ENCODE measurements at places on chromosomes 11 and 22. TPM values are rescaled to one million over a fixed set of nuclear protein-coding genes. Genes with fewer than 3 reads are reported as not detected.

DNA sequence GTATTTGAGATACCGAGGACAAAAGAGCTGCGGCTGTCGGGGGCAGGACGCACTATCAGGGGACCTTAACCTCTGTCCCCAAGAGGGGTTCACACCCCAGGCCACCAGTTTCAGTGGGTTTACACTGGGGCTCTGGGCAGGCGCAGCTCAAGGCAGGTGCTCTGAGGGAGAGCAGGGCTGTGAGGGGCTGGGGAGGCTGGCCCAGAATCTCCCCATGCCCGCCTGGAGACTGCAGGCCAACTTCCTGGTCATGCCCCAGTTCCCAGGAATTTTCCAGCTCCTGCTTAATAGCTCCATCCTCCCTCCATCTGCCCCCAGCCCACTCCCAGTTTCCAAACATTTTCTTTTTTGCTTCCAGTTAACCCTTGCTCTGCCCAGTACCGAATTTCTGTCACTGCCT lies 7.6 kb upstream of the PGA3 start:
- H3K27me3 ChIP-seq = no peaks in the 10 kb centered on the region
- H3K4me3 ChIP-seq = no peak overlapping the region
- no peaks in the 10 kb centered on the region for H3K36me3 ChIP-seq
- no peak for DNase-seq
- peaks cover 4% of the 10 kb centered on the region for H3K4me1 ChIP-seq
- no peak overlapping the region for H3K27ac ChIP-seq

DNA sequence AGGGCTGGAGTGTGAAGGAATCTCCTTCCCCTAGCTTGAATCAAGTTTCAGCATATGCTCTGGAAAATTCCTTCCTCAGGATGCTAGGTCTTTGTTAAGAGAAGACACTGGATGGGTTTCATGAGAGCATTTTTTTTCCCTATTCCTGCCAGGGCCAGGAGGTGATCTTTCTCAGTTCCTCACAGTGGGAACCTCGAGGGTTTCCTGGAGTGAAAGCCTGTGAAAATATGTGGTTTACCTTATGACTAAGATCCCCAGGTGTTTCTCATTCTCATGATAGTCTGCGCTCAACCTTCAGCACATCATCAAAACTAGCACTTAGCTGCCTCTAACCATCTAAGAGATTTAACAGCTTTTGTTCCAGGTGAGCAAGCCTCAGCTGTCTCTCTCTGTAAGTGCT lies 985.3 kb upstream of the FAT3 start:
- DNase-seq = no peak
- H3K27me3 ChIP-seq = no peaks in the 10 kb centered on the region
- no peaks in the 10 kb centered on the region for H3K36me3 ChIP-seq

DNA sequence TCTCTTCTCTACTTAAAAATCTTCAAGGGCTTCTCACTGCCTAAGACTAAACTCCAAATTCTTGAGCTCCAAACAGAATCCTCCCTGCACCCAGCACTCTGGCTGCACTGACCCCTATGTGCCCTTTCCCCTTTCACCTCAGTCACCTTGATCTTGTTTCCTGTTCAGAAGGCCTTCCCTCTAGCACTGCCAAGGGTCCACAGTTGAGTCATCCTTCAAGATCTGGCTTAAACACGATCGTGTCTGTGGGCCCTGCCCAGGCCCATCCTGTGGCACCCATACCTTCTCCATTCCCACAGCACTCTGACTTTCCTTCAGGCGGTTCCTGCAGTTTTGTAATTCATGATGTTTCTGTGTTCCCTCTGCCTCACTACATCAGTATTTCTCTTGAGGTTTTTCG lies 129.2 kb downstream of the ARL14EP start:
- H3K36me3 ChIP-seq = no peaks in the 10 kb centered on the region
- H3K27me3 ChIP-seq = no peaks in the 10 kb centered on the region
- H3K4me1 ChIP-seq = no peaks in the 10 kb centered on the region
- no peak for DNase-seq
- no peak overlapping the region for H3K27ac ChIP-seq

GRCh38 chr11:114832532-114833125 lies 154.3 kb downstream of the NXPE2 start:
- no peaks in the 10 kb centered on the region for H3K36me3 ChIP-seq
- no peak overlapping the region for H3K27ac ChIP-seq
- no peaks in the 10 kb centered on the region for H3K27me3 ChIP-seq
- H3K4me1 ChIP-seq = no peaks in the 10 kb centered on the region
- no peak overlapping the region for H3K4me3 ChIP-seq

- no peak for DNase-seq
- no peak overlapping the region for H3K4me3 ChIP-seq
- peaks cover 14% of the 10 kb centered on the region for H3K4me1 ChIP-seq
These were observed 284.8 kb downstream of the CADM1 start for GRCh38 chr11:115219376-115219775.

DNA sequence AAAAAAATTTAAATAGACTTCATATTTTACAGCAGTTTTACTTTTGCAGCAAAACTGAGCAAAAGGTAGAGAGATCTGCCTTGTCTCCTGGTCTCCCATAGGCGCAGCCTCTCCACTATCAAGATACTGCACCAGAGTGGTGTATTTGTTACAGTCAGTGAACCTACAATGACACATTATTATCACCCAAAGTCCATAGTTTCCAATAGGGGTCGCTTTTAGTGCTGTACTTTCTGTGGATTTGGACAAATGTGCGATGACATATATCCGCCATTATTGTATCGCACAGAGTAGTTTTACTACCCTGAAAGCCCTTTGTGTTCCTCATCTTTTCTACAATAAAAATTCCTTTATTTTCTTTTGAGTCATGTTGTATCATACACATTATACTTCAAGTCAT lies 153.2 kb upstream of the CCDC179 start:
- DNase-seq = no peak
- H3K27me3 ChIP-seq = no peaks in the 10 kb centered on the region
- no peaks in the 10 kb centered on the region for H3K4me1 ChIP-seq
- H3K27ac ChIP-seq = no peak overlapping the region
- no peaks in the 10 kb centered on the region for H3K36me3 ChIP-seq
- no peak overlapping the region for H3K4me3 ChIP-seq

Gene CCDC34
- 3.5 TPM for total RNA-seq

Gene MRPL23
- total RNA-seq = 27.6 TPM
